ENCODE measurements at places on chromosomes 12 and 14.

DNA sequence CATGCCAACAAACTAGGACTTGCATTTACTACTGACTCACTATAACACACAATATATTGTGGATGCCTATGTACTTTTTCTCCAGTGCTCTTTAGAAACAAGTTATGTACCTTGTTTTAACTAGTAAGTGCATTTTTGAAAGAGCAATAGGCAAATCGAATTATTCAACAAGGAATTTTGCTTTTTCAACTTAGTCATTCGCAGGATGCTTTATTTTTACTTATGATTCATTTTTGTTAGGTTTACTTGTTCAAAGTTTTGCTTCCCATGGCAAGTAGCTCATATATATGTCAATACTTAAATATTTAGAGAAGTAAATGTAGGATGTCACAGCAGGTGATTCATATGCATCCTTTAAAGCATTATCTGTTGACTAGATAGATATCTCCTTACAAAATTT, 149.8 kb downstream of the PELI2 start:
- DNase-seq: no peak

GRCh38 chr12:2641761-2642160, 153.0 kb upstream of the FKBP4 start:
- no peak for DNase-seq

- DNase-seq: no peak
These were observed 457.4 kb downstream of the TRHDE start for GRCh38 chr12:72729451-72730010.

DNA sequence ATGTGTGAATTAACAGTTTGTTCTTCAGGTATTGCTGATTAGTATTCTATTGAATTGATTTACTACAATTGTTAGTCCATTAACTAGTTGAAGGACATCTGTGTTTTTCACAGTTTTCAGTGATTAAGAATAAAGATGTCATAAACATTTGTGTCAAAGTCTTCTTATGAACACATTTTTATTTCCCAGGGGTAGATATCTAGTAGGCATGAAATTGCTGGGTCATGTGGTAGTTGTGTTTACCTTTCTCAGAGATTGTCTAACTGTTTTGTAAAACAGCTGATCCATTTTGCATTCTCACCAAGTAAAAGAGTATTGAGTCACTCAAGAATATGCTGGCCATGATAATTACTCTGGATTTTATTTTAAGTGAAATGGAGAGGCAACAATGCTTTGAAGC, 1145.3 kb downstream of the FSCB start:
- no peak for DNase-seq

- DNase-seq: no peak
These were observed 382.6 kb downstream of the SNAPC1 start for GRCh38 chr14:62144863-62145262.

GRCh38 chr12:106841510-106842302, 67.2 kb downstream of the RIC8B start:
- peak; percentile 21 for DNase-seq

DNA sequence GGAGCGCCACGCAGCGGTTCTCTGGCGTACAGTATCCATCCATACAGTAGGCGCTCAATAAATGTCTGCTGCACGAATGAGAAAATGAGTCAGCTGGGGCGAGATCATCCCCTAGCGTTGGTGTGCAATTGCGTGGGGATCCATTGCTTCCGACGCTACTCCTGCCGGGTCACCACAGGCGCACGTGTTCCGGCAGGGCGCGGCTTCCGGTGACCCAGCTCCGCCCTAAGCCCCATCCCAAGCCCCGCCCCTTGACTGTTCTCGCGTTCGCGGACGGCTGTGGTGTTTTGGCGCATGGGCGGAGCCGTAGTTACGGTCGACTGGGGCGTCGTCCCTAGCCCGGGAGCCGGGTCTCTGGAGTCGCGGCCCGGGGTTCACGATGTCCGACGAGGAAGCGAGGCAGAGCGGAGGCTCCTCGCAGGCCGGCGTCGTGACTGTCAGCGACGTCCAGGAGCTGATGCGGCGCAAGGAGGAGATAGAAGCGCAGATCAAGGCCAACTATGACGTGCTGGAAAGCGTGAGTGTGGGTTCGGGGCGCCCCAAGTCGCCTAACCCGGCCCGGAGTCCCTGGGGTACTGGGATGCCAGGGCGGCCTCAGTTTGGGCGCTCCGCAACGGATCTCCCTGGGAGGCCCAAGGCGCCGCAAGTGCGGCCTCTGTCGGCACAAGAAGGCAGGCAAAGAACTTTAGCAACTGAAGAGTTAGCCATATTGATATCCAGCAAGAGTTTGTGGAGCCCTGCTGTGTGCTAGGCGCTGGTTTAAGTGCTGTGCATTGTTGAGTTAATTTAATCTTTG, at the start of gene PSMD9:
Gene PSMD9, plus strand, starts transcription at position 313 of the 796 bp plus-strand sequence. Its CDS starts 67 bp downstream, at position 380.
- peak; percentile 93 for DNase-seq

- DNase-seq: no peak
These were observed 208.7 kb upstream of the BCL2L14 start for GRCh38 chr12:11861864-11862600.

- no peak for DNase-seq
These were observed 42.0 kb downstream of the TRAF3 start for GRCh38 chr14:102819176-102819628.

GRCh38 chr12:80412343-80412953, 31.6 kb upstream of the PTPRQ start:
- peak; percentile 43 for DNase-seq

DNA sequence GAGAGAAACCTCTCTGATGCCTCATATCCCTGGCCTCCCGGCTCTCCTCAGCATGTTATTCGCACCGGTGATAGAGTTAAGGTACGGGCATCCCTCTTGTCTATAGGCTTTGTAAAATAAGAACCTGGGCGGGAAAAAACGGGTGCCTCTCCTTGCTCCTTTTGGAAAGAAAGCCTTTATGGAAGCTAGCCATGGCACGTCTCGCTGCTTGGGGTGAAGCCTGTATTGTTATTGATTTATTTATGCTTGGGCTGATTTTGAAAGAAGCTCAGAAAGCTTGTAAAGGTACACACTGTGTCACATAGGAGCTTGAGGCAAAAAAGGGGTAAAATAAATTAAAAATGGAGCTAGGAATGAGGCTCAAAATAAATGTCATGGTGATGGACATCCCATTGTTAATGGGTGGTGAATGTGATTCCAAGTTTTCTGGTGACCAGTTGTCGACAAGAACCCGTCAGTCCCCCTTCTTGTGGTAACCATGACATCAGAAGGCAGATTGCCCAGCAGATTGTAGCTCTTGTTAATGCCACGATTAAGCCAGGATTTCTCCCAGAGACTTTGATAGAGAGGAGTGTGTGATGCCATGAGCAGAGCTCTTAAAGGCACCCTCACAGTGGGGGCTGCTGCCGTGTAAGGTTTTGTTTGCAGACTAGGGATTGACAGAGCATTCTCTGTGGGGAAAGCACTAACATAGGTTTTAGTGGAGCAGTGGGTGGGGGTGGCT, 50.4 kb upstream of the ASPG start:
- no peak for DNase-seq
